ENCODE measurements at places on chromosomes 2 and 18.

GRCh38 chr2:218149098-218149497 is 17.7 kb downstream of the CXCR1 start:
- DNase-seq = no peak

DNA sequence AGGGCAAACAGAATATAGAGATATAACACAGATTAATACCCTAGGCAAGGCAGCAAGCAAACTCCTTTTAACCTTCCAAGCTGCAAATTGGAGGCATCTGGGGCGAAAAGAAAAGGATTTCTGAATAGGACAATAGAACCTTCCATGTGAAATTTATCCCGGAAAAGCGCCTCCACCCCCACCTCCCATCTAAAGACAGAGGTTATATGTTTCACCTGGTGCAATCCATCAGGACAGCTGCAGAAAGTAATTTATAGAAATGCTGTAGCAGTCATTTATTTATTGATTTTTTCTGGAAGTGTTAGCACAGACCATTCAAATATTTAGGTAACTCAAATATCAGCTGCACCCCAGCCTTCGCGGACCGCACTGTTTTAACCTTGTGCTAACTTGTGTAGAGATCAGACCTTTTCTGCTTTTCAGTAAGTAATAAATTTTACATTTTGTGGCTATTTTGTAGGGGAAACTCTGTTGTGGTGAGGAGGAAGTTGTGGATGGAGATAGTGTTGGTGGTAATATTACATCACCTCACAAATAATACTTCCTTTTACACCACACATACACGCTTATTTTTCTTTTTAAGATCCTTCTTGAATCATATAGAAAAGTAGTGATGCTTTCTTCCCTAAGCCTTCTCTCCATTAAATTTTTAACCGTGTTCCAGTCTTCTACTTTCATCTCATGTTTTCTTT is 919.3 kb upstream of the CDH2 start:
- no peak for DNase-seq

GRCh38 chr2:65053199-65053598 is 3.0 kb upstream of the CEP68 start:
- DNase-seq = no peak

GRCh38 chr18:74529811-74530583 is 4.3 kb upstream of the CNDP1 start:
- no peak for DNase-seq

GRCh38 chr2:113686537-113686936 is 59.5 kb downstream of the RABL2A start:
- DNase-seq = no peak

GRCh38 chr2:156455361-156455975 is 19.3 kb downstream of the GPD2 start:
- DNase-seq = no peak

- peak; percentile 49 for DNase-seq
Measured at GRCh38 chr18:68564351-68564750, 150.6 kb downstream of the TMX3 start.

DNA sequence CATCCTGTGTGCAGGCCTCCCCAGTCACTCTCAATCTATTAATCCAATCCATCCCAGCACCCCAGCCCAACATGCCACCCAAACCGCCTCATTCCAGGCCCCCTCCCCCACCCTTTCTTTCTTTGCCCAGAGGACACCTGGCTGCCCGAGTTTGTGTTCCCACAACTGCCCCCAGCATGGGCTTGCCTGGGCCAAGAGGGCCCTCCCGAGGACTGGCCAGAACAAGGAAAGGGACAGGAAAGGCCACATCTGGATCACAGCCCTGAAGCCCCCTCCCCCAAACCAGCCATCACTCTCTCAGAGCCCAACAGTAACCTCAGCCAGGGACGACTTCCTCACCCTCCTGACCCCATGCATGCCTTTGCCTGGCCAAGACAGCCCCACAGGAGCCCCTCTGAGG is 1.2 kb downstream of the TNS1 start:
- no peak for DNase-seq

DNA sequence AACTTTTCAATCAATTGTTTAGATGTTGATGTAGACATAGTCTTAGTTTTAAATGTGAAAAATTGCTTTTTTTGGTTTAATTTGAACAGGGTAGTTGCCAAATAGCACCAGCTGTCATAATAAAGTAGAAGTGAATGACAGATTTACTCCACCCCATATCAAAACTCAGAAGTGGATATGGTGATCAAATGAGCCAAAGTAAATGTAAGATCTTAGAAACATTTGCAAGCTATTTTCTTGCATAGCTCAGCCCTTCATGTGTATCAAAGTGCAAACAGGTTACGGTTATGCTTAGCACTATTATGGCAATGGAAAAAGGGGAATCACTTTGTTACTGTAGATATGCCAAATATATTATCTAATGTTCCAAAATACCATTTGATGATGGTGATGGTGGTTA is 540.9 kb upstream of the NRP2 start:
- no peak for DNase-seq

DNA sequence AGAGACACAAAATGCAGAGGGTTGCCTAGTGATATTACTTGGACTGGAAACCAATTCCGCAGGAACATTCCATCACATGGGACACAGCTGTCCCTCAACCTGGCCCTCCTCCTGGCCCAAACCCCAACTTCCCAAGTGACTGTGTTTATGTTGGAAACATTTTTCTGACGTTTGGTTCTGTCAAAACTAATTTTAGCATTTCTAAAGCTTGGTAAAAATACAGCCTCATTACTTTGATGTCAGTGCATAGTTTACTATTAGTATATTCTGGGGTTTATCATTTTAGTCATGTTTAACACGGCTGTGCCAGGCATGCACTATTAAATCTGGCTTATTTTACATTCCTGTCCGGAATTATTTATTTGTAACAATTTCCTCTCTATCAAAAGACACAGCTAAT is 69.9 kb downstream of the GLI2 start:
- no peak for DNase-seq

GRCh38 chr2:184879671-184880070 is 281.3 kb downstream of the ZNF804A start:
- no peak for DNase-seq

DNA sequence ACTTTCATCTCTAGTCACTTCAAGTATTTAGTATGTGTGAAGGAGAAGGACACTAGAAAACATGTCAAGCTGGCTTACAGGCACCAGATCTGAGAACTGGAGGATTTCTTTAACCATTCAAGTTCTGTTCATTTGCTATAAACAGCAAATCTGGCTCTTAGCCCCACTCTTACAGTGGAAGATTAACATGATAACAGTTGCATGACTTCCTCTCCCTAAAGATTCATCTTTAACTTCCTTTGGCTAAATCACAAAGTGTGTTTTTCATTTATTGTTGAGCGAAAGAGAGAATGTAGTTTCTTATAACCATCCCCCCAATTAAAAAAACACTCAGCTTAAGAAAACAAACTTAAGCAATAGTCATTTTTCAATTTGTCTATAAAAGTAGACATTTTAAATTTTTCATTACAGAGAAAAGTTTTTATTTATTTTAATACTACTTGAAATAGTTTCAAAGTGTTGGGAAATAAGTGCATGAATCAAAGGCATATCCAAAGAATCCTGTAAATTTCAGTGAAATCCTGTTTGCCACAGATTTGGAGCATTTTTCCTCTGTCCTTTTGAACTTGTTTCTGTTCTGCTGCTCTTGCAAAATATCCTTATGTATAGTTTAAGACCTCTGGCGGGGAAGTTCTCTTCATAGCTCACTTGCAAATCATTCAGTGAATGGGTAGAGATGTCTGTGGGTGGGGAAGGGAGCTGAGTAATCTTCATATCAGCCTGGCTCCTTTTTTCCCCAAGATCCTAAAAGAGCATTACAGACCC is 241.0 kb upstream of the RBBP8 start:
- DNase-seq = no peak
